ENCODE measurements at places on chromosomes 7 and 10.

GRCh38 chr7:55552320-55553023 is 19.8 kb downstream of the VOPP1 start:
- DNase-seq: no peak

DNA sequence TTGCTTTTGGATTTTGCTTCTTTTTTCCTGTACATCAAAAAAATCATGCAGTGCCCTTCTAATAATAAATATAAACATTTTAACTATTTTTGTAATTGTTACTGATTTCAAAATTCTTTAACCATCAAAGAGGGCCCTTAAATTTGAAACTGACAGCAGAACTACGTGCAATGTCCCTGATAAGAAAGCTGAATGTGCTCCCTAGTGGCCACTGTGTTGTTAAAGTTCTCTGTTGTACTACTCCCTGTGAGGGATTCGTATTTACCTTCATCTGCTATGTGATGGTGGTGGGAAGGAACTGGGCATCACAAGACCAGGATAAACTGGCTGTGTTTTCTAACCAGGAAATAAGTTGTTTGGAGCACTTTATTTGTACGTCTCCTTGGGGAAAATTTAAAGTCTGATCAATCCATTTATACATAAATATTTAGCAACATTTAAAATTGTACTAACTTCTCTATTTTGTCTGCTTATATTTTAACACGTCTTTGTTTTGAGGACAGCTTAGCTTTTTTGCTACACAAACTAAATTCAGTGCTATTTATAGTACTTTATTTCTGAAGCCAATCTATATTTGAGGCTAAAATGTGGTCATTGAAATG is 322.4 kb downstream of the HGF start:
- DNase-seq: no peak

DNA sequence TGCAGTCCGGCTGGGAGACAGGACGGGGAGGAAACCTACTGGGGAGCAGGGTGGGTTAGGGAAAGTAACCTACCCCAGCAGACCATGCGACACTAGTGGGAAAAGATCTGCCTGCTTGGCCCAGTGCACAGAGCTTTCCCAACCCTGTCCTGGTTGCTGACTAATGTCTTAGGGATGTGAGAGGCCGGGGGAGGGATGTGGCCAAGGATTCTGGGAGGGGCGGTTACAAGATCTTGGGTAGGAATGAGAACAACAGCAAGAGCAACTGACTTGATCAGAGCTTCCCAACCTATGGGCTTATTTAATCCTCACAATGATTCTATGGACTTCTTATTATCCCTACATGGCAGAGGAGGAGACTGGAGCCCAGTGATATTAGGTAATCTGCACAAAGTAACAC is 24.0 kb upstream of the EIF5AL1 start:
- no peak for DNase-seq

DNA sequence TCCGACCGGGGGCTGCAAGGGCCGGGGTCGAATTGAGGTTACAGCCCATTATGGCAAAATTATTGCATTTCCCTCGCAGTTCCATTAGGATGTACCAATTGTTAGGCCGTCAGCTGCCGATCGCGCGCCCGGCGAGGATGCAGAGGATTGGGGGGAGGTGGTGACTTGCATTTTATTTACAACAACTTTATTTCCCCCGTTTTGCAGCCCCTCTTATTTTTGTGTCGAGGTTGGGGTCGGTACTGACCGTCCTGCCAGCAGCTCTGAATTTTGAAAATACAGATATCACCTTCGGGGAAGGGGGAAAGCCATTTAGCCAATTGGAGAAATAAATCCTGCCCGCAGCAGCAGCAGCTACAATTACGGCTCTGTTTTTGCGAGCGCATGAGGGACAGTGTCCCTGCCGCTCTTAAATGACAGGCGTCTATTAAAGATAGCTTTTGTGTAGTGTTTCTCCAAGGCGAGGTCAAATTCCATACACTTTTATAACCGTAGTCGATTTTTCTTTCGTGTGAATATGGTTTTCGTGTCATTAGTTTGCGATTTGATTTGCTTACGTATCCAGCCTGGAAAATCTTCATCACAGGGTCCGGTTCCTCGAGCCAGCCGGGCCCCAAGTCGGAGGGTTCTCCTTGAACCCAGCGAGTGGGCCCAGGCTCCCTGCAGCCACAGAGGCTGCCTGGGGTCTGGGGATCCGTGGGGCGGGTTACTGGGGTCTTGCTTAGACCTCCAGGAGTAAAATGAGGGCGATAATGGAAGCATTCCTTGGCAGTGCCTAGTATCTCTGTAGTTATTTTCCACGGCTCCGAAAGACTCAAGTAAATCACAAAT is 684 bp upstream of the HOXA5 start:
- DNase-seq: no peak

DNA sequence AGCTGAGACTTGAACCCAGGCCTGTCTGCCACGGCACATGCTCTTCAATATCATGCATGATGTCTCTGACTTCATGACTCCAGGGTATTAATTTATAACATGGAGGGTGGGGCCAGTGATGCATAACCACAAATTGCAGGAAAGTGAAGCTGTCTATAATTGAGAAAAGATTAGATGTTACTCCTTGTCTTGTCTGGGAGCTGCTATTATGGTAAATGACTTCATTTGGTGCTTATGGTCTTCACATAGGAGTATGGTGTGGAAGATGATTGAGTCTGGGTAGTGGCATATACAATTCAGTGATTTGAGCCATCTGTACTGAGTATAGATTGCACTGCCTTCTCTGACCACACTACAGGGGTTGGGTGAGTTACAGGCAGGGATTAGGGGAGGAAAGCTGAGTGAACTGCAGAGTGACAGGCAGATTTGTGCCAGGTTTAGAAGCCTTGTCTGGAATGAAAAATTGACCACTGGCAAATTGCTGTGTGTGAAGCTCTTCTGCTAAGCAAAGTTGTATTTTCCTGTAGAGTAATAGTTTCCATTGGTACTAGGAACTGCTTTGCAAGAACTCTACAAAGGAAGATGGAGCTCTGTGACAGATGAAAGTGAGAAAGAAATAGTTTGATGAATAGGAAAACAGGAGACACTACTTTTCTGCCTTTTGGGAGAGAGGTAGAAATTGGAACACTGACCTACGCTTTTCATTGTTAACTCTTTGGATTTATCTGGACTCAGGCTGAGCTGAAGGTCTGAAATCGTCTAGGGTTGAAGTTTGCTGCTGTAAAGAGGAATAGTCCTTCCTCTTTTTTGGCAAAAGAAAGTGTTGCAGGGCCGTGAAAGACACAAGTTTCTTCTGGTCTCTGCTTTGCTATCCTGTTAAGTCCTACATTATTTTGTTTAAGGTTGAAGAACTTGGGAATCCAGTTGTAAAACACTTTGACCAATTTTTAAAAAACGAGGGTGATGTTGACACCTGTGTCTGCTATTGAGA is 2.7 kb downstream of the SND1 start:
- no peak for DNase-seq

GRCh38 chr10:114328874-114329273 is 75.4 kb downstream of the AFAP1L2 start:
- DNase-seq: no peak

- no peak for DNase-seq
Observed at GRCh38 chr10:43375401-43376020, 4.1 kb downstream of the FXYD4 start.

DNA sequence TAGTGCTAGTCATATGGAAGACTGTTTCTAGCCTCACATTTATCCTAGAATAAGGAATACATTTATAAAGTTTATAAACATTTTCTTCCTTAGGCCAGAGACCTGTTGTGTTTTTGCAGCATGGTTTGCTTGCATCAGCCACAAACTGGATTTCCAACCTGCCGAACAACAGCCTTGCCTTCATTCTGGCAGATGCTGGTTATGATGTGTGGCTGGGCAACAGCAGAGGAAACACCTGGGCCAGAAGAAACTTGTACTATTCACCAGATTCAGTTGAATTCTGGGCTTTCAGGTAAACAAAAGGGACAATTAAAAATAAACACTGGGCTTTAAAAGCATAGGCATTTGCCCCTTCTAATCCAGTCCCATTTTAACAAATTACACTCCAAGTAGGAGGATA is 4.2 kb downstream of the LIPF start:
- DNase-seq: no peak

DNA sequence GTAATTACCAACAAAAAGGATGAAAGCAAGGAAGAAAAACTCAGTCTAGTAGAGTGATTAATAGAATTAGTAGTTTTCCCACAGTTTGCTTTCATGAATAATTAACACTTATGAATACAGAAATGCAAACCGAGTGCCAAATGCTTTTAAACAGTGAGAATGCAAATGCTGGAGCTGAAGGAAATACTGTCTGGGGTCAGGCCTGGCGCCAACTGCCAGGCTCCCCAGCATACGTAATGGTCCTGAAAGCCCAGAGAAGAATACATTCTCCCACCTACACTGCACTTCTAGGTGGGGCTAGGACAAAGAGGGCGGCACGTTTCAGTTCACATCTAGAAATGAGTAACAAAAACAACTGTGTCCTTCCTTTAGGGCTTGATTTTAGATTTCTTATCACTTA is 30.0 kb downstream of the GLUD1 start:
- no peak for DNase-seq

GRCh38 chr7:20450536-20450935 is 119.8 kb downstream of the ITGB8 start:
- no peak for DNase-seq

DNA sequence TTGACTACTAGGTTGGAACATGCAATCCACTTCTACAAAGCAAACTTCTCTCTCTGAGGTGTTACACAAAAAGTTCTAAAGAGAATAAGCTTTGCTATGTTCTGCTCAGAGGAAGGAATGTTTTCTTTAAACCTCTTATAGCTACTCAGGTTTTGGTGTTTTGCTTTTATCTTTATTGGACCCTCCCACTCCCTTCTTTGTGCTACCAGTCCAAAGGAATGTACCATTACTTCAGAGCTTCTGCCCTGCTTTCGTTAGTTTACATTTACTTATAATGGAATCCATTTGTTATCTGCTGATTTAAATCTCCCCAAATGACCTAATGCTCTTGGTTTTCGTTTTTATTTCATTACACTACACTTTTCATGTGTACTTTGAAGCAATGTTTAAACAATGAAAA is 154.9 kb downstream of the ATE1 start:
- DNase-seq: no peak

DNA sequence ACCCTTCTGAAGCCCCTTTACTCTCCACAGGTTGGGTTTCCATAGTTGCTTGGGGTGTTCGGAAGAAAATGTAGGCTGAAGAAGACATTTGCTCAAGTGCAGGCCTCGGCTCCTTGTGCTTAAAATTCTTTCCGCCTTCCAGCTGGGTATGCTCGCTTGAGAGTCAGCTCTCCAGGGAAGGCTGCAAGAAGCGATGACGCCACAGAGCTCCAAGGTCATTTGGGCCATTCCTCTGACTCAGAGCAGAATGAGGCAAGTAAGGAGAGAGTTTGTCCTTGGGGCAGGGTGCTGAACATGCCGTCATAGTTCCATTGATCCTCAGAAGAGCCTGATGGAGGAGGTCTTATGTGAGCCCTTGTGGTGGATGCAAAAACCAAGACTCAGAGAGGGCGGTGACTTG is 27.4 kb upstream of the HSPA12A start:
- no peak for DNase-seq

DNA sequence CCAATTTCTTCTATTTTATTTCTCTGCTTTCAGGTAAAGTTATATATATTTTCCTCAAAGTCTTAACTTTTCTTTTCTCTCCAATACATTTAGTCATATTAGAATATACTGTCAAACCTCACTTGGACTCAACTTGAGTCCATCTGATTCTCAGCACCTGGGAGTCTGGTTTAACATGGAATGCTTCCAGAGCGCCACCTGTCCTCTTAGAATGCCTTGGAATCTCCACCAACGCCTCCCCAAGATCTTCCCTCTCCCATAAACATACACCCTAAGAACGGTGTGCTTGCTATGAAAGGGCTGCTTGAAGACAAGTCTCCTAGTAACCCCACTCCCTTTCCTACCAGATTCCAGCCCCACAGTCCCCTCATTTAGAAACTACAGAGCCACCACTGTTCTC is 229.1 kb upstream of the MKLN1 start:
- DNase-seq: no peak

DNA sequence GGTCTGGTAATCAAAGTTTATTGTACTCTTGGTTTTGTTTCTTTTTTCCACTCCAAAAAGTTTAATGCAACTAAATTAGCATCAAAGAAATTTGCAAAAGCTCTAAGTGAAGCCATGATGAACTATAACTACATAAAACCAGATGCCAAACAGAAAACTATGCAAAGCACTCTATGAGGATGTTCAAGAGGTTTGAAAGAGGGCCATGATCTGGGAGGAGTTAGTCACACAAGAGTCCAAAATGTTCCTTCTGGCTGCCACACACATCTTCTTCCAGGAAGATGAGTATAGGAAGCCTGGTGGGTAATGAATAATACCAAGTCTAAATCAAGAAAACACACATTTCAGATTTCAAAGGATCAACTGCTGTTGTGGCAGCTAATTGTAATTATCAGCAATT is 28.4 kb downstream of the GLI3 start:
- DNase-seq: no peak

DNA sequence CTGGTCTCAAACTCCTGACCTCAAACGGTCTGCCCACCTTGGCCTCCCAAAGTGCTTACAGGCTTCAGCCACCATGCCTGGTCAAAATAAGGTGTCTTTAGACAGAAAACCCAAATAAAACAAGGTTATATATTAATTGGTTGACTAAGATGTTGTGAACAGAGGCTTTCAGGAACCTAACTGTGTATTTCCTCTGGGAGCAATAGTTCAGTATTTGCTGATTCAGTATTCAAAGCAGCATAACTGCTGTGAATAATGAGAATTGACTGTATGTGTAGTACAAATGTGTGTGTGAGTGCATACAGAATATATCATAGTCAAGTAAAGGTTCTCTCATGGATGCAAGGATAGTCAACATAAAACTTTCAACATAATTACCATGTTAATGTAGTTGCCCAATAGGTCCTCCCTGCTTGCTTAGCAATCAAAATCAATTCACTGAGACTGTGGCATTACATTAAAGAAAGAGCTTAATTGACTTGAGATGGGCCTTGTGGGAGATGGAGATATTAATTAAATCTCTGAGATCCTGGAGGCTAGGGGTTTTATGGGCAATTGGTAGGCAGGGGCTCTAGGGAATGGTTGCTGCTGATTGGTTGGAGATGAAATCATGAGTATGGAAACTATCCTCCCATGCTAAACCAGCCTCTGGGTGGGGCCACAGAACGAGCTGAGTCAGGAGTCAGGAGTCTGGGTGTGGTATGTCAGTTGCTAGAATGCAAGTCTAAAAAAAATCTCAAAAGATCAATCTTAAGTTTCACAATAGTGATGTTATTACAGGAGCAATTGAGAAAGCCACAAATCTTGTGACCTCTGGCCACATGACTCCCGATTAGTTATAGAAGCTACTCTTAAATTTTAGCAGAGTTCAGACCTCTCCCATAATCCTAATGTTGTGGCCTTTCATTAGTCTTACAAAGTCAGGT is 162.7 kb downstream of the AKR1D1 start:
- no peak for DNase-seq

DNA sequence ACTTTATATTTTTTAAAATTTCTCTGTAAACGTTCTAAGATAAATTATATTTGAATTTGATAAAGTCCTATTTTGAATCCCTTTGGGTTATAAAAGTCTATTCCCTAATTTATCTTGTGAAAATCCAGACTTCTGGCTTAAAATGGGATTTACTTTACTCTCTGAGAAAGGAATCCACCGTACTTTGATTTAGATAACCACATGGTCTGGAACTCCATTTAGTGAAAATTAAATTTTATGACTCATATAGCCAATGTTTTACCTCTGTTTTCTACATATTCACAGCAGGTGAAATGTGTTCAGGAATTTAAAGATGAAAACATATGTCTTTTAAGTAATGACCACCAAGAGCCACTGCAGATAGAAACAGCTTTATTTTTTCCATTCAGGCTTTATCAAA is 141.8 kb upstream of the FGFR2 start:
- no peak for DNase-seq

- no peak for DNase-seq
Observed at GRCh38 chr10:125911145-125911544, 14.8 kb downstream of the FANK1 start.
